ENCODE measurements at places on chromosomes 3 and 15. TPM values are rescaled to one million over a fixed set of nuclear protein-coding genes. Genes with fewer than 3 reads are reported as not detected.

The CCR8 gene
- not detected for polyA plus RNA-seq

DNA sequence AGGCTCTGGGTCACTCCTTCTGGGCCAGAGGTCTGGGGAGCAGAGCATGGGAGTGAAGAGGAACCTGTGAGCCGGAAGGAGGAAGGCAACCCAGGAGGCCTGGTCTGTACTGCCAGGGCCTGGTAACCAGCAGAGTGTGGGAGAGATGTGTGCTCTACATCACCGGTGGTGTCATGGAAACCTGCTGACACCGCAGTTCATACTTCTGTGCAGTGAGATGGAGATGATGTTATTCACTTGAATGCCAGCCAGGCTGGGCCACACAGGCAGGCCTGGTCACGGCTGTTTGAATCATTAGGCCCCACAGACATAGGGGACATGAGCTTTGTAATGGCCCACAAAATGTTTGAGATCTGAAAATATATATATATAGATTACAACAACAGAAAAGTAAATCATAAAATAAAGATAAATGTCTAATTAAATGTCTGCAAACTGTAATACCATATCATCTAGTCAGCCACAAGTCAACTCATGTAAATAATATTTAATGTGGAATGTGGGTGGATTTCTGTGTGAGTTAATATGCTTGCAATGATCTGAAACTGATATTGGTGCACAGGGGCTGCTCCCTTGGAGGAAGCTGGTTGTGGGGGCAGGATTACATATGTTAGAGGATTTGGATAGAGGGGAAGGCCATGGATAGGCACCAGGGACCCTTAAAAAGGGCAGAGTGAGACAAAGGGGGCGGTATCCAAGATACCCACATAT, 108.5 kb upstream of the PFN2 start:
- no peak for DNase-seq

DNA sequence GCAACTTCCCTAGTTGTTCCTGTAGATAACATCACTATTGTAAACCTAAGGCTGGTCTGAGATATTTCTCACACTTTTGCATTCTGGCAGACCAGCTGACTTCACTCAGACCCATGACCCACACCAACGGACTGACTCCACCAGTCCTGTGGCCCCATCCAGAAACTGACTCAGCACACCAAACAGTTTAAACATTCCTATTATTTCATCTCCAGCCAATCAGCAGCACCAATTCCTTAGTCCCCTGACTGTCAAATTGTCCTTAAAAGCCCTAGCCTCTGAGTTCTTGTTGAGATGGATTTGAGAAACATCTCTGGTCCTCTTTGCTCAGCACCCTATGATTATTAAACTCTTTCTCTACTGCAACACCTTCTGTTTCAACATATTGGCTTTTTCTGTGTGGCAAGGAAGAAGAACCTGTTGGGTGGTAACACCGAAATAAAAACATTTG, 12.2 kb upstream of the IDH2 start:
- no peak for DNase-seq

- DNase-seq, result no peak
These were observed 100.0 kb downstream of the OXNAD1 start for GRCh38 chr3:16364963-16365362.

The ISL2 gene
- not detected for polyA plus RNA-seq

The SLC12A8 gene
- 6.2 TPM for polyA plus RNA-seq

GRCh38 chr15:68962465-68962864, 32.1 kb downstream of the SPESP1 start:
- DNase-seq, result no peak

The HYKK gene
- 8.7 TPM for polyA plus RNA-seq

- DNase-seq, result no peak
These were observed 13.7 kb downstream of the P2RY14 start for GRCh38 chr3:151264605-151265004.

The SLC6A6 gene
- 17.1 TPM for polyA plus RNA-seq

The GPR15 gene
- not detected for polyA plus RNA-seq

DNA sequence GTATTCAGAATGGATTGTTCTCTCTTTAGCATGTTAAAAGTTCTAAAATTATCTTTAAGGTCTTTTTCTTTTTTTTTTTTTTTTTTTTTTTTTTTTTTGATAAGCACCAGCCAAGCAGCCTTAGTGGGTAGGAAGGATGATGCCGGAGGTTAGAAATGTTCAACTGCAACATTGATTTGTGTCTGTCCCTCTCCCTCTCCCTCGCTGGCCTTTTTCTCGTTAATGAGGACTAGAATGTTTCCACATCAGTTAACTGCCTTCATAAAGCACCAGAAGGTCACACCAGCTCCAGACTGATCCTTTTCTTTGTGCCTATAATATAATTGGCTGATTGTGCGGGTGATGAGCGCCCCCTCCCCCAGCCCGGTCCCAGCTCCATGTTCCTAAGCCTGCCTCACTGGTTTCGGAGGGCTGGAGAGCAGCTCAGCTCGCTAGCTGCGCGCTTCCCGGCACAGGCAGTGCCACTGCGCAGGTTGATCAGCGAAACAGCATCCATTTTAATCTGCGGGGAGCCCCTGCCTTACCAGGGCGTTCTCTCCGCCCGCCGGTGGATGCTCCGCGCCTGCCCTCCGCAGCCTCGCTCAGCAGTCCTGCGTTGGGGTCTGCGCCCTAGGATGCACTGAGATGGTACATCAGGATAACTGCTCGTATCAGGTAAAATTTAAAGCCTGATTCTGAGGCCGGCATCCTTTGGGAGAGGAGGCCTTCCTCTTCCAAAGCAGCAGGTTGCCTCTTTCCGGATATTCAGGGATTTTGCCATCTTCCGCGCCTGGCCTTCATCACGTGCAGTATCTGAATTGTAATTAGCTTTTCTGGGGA, 148.9 kb upstream of the IL12A start:
- DNase-seq, result no peak

The PLA2G4D gene
- polyA plus RNA-seq, result 0.04 TPM

GRCh38 chr3:133393691-133394474, 6.0 kb upstream of the BFSP2 start:
- no peak for DNase-seq

- DNase-seq, result no peak
These were observed 166.3 kb downstream of the GREM1 start for GRCh38 chr15:32884146-32884545.

The CHP1 gene
- polyA plus RNA-seq, result 62.5 TPM

The NEK10 gene
- polyA plus RNA-seq, result 2.2 TPM

DNA sequence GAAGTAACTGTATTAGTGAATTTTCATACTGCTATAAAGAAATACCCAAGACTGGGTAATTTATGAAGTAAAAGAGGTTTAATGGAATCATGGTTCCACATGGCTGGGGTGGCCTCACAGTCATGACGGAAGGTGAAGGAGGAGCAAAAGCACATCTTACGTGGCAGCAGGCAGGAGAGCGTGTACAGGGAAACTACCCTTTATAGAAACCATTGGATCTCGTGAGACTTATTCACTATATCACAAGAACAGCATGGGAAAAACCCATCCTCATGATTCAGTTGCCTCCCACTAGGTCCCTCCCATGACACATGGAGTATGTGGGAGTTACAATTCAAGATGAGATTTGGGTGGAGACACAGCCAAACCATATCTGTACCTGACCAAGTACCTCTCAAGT, 812.3 kb upstream of the ALCAM start:
- no peak for DNase-seq

The CCDC80 gene
- 110 TPM for polyA plus RNA-seq

DNA sequence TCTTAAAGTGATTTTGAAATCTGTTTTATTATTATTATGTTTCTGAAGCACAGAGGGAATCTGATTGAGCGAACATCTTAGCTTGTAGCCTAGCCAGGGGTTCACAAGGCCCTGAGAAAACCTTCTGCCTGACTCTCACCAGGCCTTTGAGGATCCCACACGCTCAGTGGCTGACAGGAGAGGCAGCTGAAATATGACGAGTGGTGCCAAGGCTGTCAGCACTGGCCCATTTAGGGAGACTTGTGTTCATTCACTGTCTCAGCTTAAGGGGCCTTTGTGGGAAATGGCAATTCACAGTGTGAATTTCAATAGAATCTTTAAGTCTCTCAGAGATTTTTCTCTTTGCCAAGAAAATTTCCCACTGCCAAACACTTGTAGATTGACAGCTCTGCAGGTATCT, 770.9 kb downstream of the TUSC7 start:
- DNase-seq, result no peak

DNA sequence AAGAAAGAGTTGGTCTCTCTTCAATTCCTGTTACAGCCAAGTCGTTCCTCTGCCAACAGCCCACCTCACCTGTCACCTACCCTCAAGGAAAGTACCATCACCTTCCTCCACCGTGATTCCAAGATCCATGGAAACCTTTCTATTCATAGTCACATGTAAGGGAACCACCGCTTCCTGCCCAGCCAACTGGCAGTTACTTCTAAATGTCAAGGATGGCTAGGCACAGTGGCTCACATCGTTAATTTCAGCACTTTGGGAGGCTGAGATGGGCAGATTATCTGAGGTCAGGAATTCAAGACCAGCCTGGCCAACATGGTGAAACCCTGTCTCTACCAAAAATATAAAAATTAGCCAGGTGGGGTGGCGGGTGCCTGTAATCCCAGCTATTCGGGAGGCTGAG, 82.8 kb downstream of the FOXP1 start:
- DNase-seq, result no peak

DNA sequence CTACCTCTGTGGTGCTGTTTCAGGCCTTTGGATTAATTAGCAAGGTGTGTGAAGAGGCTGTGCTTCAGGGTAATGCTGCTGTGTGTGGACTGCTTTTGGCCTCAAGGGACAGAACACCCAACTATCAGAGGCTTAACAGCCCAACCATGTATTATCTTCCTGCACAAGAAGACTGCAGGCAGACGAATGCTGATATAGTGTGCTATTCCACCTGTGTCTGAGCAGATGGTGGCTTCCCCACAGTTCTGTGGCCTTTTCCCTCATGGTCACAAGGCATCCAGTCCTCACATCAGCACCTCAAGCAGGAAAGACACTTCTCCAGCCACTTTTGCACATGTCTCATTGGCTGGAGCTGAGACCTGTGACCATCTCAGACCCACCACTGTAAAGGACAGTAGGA, 76.6 kb downstream of the CHCHD6 start:
- no peak for DNase-seq

- DNase-seq, result no peak
These were observed 85.1 kb downstream of the DNAJB8 start for GRCh38 chr3:128381609-128382008.

DNA sequence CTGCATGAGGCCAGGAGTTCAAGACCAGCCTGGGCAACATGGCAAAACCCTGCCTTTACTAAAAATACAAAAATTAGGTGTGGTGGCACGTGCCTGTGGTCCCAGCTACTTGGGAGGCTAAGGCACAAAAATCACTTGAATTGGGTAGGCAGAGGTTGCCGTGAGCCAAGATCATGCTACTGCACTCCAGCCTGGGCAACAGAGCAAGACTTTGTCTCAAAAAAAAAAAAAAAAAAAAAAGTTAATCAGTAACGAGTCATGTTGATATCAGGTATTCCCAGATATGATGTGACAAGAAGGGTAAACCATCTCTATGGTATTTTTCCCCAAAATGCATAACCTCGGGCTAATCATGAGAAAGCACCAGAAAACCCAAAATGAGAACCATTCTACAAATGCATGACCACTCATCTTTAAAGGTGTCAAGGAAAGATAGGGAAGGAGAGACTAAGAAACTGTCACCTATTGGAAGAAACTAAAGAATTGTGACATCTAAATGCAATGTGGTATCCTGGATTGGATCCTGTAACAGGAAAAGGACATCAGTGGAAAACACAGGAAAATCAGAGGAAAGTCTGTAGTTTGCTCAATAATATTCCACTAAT, 66.5 kb upstream of the MAP4 start:
- DNase-seq, result no peak

DNA sequence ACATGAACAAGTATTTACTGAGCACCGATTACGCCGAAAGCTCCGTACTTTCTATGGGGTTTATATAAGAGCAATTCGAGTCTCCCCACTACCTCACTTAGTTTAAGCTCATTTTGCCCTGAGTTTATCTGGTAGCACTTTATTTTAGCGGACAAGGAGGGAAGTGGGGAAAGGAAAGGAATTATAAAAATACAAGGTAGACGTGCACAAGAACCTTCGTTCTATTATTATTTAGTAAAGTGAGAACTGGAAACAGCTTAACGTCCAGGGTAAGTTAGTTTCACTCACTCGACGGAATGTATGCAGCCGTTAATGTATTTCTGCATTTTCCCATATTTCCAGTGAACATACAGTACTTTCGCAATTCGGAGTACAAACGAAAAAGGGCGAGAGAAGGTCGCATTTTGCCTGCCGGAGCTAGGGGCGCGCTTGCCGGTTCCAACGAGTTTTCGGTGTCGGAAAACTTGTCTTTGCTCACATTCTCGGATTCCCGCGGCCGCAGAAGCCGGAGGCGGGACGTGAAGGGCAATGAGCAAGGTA, 1.2 kb upstream of the STT3B start:
- DNase-seq, result no peak

DNA sequence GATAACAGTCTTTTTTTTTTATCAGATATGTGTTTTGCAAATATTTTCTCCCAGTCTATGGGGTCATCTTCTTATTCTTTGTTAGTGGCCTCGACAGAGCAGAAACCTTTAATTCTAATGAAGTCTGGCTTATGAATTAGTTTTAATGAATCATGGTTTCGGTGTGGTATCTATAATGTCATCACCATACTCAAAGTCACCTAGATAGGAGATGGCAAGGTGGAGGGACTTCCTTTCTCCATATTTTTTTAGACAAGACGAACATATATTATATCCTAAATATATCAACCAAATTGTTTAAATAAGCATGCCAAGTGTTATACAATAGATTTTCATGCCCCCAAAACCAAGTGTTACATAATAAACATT, 60.4 kb downstream of the CD200 start:
- DNase-seq, result no peak

All from right renal cortex interstitium (tissue), 3 donors.